NCI-H2107 (cell line): ENCODE measurements at places on chromosomes 2 and 18.

GRCh38 chr2:105802587-105802986, 57.9 kb downstream of the NCK2 start:
- DNase-seq: no peak

DNA sequence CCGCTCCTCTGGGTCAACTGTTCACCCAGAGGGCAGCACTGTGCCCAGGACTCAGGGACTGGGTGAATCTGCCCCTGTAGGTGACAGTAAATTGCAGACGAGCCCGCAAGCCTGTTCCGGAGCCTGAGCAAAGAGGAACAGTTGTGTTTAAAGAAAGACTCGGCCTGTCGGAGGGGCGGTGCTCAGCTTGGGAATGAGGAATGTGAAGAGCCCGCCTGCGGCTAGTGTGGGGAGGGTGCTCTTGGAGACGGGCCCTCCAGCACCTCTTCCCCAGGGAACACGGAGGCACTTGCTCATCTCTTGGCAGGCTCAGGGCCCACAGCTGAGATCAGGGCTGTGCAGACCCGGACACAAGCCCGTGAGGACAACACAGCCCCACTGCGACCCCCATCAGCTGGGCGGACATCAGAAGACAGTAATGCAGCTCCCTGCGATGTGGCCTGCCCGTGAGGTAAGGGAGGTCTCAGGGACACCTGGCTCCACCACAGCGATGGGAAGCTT, 299.0 kb downstream of the NDUFA10 start:
- DNase-seq: no peak

DNA sequence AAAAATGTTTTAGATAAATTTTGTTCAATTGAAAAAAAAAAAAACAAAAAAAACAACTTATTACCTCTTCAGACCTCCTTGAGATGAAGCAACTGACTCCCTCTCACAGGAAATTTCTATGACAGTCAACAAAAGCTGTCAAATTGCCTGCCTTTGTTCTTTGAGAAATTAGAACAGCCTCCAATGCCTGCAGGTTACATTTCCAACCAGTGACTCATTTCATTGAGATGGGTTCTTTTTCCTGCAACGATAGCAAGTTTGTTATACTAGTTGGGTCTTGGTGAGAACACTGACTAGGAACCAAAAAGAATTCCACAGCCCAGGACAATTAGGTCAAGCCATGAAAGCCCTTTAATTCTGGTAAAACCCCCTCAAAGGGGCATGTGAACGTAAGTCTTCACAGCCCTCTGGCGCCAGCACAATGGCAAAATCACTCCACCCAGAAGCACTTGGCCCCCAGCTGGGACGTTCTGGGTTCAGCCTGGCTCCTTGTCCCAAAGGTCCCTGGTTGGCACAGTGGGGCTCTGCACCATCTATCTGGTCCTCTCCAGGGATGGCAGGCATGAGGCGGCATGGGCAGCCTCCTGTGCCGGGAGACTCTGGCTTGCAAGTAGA, 87.0 kb downstream of the SPP2 start:
- no peak for DNase-seq

DNA sequence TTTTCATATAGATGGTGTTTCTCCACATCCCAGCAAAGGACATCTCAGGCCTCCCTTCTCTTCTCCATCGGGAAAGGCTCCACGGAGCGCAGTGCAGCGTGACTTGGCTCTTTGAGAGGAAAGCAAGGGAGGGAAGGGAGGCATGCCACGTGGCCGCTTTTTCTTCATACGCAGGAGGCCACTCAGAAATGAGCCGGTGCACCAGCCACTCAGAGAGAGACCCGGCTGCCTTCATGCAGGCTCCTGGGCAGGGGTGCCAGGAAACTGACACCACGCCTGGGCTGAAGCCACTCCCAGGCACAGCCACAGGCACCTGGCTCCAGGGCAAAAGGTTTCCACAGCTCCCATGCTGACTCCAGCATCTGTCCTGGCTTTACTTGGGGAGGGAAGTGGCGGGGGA, 11.1 kb upstream of the LOXHD1 start:
- DNase-seq: no peak

GRCh38 chr2:11521775-11522174, 12.1 kb upstream of the GREB1 start:
- no peak for DNase-seq

GRCh38 chr2:203584784-203585183, 49.7 kb upstream of the RAPH1 start:
- DNase-seq: no peak

- DNase-seq: no peak
Observed at GRCh38 chr2:144084114-144084661, 435.7 kb downstream of the ZEB2 start.

- no peak for DNase-seq
Observed at GRCh38 chr2:11026286-11026921, 114.7 kb downstream of the KCNF1 start.

GRCh38 chr2:16400127-16400623, 265.5 kb downstream of the CYRIA start:
- no peak for DNase-seq

DNA sequence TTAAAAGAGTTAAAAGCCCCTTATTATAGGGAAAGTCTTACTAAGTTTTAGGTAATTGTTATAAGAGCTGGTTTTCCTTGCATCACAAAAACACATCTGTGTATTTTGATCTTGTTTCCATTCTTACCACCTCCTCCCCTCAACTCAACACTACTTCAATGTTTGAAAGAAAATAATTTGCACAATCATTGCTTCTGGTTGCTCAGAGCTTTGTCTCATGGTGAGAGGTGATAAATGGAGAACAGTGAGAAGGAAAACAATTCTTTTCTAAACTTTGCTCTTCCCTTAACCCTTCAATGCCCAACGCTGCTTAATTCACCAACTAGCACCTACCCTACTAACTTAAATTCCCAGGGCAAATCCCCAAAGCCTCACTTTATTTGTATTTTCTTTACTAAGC, 268.1 kb upstream of the LINC00305 start:
- no peak for DNase-seq

GRCh38 chr2:157439824-157440186, 4.1 kb downstream of the CYTIP start:
- DNase-seq: no peak

- no peak for DNase-seq
Observed at GRCh38 chr2:66874411-66874810, 439.5 kb downstream of the MEIS1 start.

GRCh38 chr2:229314117-229314516, 43.0 kb upstream of the PID1 start:
- no peak for DNase-seq

- peak; percentile 33 for DNase-seq
Observed at GRCh38 chr2:24359129-24360049, 947 bp downstream of the ITSN2 start.

GRCh38 chr2:48707466-48707865, 48.1 kb downstream of the LHCGR start:
- DNase-seq: no peak

DNA sequence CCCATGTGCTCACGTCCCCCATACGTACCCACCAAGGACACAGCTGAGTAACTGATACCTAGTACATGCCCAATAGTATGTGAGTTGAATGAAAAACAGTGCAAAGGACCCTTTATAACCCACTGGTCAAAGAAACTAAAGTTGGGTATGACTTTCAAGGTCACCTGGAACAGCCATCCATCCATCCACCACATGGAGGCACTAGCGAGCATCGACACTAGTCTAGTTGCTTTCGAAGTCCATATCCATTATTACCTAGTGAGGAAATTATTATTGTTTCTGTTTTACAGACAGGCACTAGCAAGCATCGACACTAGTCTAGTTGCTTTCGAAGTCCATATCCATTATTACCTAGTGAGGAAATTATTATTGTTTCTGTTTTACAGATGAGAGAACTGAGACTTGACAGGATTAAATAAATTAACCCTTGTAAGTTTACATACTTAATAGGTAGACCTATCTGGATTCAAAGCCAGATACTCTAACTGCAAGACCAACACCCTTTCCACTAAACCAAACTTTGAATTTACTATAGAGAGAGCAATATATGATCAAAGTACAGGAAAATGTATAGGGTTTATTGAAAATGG, 233.7 kb downstream of the METTL4 start:
- no peak for DNase-seq

- DNase-seq: no peak
Observed at GRCh38 chr2:88170472-88170892, 336 bp downstream of the THNSL2 start.

DNA sequence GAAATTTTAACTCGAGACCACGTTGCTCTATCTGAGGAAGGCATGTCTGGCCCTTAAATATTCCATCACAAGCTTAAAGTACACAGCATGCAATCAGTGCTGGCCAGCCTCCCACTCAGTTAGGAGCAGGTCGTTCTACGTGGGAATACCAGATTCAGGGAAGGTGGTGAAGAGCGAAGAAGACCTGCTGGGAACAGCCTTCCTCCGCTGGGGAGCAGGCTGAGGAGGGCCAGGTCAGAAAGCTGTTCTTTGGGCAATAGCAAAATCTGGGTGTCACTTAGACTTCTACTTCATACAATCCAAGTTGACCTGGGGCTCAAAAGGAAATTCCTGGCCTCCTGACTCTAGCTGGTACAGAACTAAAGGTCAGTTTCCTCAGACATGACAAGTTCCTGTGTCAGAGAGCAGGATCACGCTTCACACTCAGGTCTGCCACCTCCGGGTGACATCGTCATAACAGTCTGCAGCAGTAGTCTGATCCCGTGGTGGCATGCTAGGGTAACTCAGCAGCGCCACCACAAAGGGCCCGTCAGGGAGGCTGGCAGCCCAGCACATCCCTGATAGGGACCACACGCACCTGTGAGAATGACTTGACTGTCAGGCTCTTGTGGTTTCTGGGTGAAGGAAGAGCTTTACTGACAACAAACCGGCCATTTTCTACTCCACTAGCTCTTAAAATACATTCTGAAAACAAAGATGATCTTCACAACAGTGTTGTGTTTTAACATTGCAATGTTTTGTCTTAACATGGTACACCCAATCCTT, 35.2 kb upstream of the NAPG start:
- no peak for DNase-seq

GRCh38 chr2:78411303-78411702, 614.2 kb upstream of the REG3G start:
- DNase-seq: no peak

DNA sequence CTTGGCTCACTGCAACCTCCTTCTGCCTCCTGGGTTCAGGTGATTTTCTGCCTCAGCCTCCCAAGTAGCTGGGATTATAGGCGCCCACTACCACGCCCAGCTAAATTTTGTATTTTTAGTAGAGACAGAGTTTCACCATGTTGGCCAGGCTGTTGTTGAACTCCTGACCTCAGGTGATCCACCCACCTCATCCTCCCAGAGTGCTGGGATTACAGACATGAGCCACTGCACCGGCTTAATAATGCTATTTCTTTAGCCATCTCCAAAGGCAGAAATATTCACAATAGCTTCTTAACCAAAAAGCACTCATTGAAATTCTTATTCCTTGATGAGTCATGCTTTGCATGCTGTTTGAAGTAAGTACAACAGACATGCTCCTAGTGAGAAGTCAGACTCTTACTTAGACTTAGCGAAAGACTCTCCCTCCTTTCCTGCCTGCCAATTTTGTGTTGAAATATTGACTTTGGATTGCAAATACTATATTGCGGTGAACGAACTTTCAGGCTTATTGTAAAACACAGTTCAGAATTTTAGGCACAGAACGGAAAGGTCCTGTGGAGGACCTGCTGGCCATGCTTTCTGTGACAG, 4.4 kb downstream of the ACTR3 start:
- DNase-seq: no peak

- no peak for DNase-seq
Observed at GRCh38 chr2:239577935-239578334, 177.1 kb upstream of the HDAC4 start.

DNA sequence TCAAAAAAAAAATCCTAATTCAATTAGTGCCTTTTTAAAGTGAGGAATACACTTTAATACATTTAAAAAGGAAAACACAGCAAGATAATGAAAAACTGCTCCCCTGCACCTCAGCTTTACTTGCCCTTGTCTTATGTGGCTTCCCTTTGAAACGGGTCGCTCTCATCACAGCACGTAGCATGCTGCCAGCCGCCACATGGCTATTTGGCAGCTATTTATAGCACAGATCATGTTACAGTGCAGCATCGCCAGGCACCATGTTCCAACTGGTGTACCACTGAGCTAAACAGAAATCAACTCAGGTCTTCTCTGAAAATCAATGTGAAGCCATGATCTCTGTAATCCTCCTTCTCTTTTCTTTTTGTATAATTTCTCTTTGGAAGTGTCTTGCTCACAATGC, 65.1 kb downstream of the TMEM182 start:
- peak; percentile 37 for DNase-seq

DNA sequence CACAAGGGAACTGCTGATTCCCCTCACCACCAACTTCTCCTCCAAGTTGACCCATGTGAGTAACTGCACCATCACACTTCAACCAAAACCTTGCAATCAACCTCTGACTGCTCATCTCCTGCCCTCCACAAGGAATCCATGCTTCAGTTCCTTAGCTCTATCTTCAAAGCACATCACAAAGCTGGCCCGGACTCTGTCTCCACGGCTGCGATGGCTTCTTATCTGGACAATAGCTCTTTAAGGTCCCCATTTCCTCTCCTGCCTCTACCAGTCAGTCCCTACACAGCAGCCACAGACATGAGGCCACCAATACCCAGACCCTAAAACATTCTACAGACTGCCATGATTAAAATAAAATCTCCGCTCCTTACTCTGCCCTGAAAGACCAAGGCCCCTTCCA, 25.7 kb downstream of the MBOAT2 start:
- DNase-seq: no peak

DNA sequence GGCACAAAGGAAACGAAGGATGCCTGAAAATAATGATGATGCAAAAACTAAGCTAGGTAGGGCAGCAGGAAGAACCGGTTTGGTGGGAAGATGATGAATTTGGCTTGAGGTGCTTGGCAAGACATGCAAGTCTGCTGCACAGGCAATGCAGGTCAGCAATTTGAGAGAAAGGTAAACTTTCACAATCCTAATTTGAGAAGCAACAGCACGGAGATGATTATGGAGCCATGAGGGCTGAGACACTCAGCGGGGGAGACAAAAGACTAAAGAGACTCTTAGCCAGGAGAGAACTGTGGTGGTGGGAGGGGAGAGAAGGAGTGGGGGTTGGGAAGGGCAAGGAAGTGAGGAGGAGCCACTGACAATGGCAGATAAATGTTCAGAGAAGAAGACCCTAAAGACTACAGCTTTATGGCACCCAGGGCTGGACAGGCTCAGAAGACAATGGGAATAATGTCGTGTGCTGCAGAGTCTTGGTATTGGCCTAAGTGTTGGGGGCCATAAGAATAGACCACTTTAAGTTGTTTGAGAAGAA, 19.4 kb upstream of the RNF149 start:
- DNase-seq: no peak

DNA sequence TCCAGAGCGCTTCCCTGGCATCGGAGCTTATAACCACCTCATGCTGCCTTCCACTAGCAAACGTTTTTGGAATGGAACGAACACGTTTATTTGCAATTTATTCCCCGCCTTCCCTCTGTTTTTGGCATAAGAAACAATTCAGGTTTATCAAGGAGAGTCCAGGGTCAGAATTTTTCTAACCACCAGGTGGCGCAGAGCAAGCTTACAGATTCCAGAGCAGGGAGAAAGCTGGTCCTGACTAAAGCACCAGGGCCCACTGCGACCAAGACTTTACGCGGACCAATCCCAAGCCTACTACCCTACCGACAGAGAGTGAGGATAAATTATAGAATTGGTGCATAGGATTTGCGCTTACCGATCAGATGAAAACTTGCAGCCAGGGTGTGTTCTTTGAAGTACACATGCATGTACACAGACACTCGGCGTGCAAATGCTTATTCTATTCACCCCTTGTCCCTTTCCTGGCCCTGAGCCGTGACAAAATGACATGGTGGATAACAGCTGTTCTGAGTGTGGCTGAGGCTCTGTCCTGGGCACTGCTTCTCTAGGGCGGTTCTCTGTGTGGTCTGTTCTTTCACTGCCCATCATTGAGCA, 34.7 kb downstream of the NAPG start:
- peak; percentile 11 for DNase-seq
